Central memory CD8-positive, alpha-beta T cell (primary cell): ENCODE measurements at places on chromosomes 2 and 18.
A peak's percentile ranks its signal among the peaks of the same experiment; 100 is the strongest.

GRCh38 chr2:133825778-133826177 is 257.5 kb upstream of the NCKAP5 start:
- no peak overlapping the region for H3K4me3 ChIP-seq
- no peak for DNase-seq
- peaks cover 25% of the 10 kb centered on the region for H3K27me3 ChIP-seq
- H3K4me1 ChIP-seq = no peaks in the 10 kb centered on the region
- H3K27ac ChIP-seq = no peak overlapping the region
- H3K36me3 ChIP-seq = no peaks in the 10 kb centered on the region

- H3K27me3 ChIP-seq = peaks cover 84% of the 10 kb centered on the region
- peaks cover 22% of the 10 kb centered on the region for H3K4me1 ChIP-seq
- DNase-seq = no peak
- no peak overlapping the region for H3K27ac ChIP-seq
- H3K36me3 ChIP-seq = no peaks in the 10 kb centered on the region
Measured at GRCh38 chr2:66433945-66434678, 813 bp upstream of the MEIS1 start.

- no peaks in the 10 kb centered on the region for H3K36me3 ChIP-seq
- no peaks in the 10 kb centered on the region for H3K27me3 ChIP-seq
- no peak overlapping the region for H3K27ac ChIP-seq
- no peak overlapping the region for H3K4me3 ChIP-seq
Measured at GRCh38 chr2:124776332-124776731, 751.2 kb downstream of the CNTNAP5 start.

GRCh38 chr2:71554028-71554705 is 100.8 kb downstream of the DYSF start:
- no peak overlapping the region for H3K4me3 ChIP-seq
- DNase-seq = no peak
- H3K27ac ChIP-seq = no peak overlapping the region
- H3K4me1 ChIP-seq = no peaks in the 10 kb centered on the region
- H3K36me3 ChIP-seq = no peaks in the 10 kb centered on the region

GRCh38 chr2:73839653-73840411 is 11.1 kb downstream of the STAMBP start:
- DNase-seq = no peak
- no peak overlapping the region for H3K27ac ChIP-seq
- H3K4me3 ChIP-seq = no peak overlapping the region
- H3K4me1 ChIP-seq = peaks cover 27% of the 10 kb centered on the region

DNA sequence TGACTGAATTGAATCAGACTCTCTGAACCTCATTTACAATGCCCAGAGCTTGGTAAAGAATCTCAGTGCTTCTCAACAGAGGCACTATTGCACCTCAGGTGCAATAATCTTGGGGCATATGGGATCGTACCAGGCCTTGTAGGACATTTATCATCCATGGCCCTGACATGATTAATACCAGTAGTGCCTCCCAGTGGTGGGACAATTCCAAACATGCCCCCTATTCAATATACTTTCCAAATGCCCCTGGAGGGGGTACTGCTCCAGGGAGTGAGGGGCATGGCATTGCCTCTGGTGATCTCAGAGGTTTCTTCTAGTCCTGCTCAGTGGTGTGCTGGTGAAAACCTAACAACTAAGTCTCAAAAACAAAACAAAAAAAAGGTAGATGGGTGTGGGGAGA is 174.9 kb upstream of the SMAD2 start:
- H3K36me3 ChIP-seq = peaks cover 2% of the 10 kb centered on the region
- no peak for DNase-seq
- H3K27me3 ChIP-seq = peaks cover 80% of the 10 kb centered on the region
- no peak overlapping the region for H3K4me3 ChIP-seq

- no peak overlapping the region for H3K4me3 ChIP-seq
- no peak for DNase-seq
- H3K27ac ChIP-seq = no peak overlapping the region
- H3K36me3 ChIP-seq = no peaks in the 10 kb centered on the region
- no peaks in the 10 kb centered on the region for H3K4me1 ChIP-seq
Measured at GRCh38 chr2:145757503-145758246, 1237.8 kb upstream of the ZEB2 start.

GRCh38 chr2:206045251-206045650 is 40.7 kb downstream of the INO80D start:
- peaks cover 16% of the 10 kb centered on the region for H3K4me1 ChIP-seq
- H3K36me3 ChIP-seq = peaks cover 53% of the 10 kb centered on the region
- H3K27ac ChIP-seq = peak overlapping the region; percentile 7
- no peak overlapping the region for H3K4me3 ChIP-seq

GRCh38 chr18:35851286-35851970 is 121.1 kb upstream of the RMP24 start:
- no peak for DNase-seq
- H3K4me1 ChIP-seq = no peaks in the 10 kb centered on the region
- no peak overlapping the region for H3K27ac ChIP-seq
- no peak overlapping the region for H3K4me3 ChIP-seq
- peaks cover 21% of the 10 kb centered on the region for H3K27me3 ChIP-seq

DNA sequence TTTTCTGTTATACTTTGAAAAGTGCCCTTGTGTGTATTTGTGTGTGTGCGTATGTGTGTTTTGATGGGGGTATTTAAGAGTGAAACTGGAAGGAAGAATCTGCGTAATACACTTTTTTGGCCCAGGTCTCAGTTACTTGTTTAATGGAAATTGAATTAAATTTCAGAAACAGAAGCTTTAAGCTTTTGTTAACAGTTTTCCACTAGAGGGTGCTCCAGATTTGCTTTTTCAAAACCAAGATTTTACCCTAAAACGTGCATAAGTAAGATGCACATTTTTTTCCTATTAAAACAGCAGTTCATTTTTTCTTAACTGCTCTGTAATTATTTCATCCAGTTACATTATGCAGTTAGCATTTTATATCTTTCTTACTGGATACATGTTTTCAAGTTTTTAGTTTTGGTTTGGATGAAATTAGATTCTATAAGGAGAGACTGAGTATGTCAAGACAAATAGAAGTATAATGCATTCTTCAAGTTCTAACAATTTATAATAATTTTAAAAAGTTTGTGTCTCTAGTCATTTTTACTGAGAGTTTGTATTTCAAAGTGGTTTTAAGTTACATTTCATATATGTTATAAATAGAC is 97.2 kb downstream of the PIK3C3 start:
- no peak for DNase-seq
- no peaks in the 10 kb centered on the region for H3K27me3 ChIP-seq
- peaks cover 12% of the 10 kb centered on the region for H3K36me3 ChIP-seq
- H3K4me1 ChIP-seq = no peaks in the 10 kb centered on the region
- H3K27ac ChIP-seq = no peak overlapping the region

- H3K4me1 ChIP-seq = no peaks in the 10 kb centered on the region
- no peaks in the 10 kb centered on the region for H3K36me3 ChIP-seq
Measured at GRCh38 chr18:27699137-27699536, 477.8 kb downstream of the CDH2 start.

GRCh38 chr2:25845843-25846505 is 32.3 kb downstream of the ASXL2 start:
- H3K4me3 ChIP-seq = no peak overlapping the region
- DNase-seq = no peak
- H3K27me3 ChIP-seq = no peaks in the 10 kb centered on the region
- no peak overlapping the region for H3K27ac ChIP-seq
